ENCODE measurements at places on chromosomes 5 and 9.

DNA sequence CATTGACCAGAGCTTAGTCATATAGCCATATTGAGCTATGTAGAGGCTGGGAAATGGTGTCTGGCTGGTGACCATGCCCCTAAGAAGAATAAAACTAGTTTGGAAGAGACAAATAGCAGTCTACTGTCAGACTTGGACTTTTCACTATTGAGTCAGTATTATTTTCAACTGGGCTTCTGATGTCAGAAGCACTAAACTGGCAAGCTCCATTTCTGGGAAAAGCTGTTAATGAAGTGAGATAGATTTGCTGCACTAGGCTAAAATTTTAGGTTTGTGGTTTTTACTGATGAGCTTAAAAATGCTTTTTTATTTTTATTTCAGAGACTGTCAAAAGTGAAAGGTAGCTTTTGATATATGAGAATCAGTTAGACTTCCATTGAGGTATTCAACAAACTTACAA, 220.2 kb downstream of the RAB3C start:
- no peak for DNase-seq

GRCh38 chr5:35205606-35206005, 24.7 kb downstream of the PRLR start:
- no peak for DNase-seq

DNA sequence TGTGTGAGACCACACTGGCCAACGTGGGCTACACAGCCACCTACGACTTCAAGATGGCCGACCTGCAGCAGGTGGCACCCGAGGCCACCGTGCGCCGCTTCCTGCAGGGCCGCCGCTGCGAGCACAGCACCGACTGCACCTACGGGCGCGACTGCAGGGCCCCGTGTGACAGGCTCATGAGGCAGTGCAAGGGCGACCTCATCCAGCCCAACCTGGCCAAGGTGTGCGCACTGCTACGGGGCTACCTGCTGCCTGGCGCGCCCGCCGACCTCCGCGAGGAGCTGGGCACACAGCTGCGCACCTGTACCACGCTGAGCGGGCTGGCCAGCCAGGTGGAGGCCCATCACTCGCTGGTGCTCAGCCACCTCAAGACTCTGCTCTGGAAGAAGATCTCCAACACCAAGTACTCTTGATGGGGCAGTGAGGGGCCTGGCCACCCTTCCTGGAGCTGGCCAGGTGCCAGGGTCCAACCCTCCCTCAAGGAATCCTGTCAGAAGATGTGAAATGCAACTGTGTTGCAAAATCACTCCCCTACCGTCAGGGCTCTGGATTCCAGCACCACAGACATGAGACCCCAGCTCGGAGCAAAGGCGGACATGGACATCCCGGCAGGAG, 11.1 kb downstream of the DIPK1B start:
- DNase-seq = no peak

- DNase-seq = no peak
Observed at GRCh38 chr5:112576298-112576925, 157.3 kb upstream of the EPB41L4A start.

GRCh38 chr5:114118511-114118910, 243.4 kb upstream of the KCNN2 start:
- DNase-seq = no peak
